Effector CD4-positive, alpha-beta T cell (primary cell): ENCODE measurements at places on chromosomes 3 and 15.

DNA sequence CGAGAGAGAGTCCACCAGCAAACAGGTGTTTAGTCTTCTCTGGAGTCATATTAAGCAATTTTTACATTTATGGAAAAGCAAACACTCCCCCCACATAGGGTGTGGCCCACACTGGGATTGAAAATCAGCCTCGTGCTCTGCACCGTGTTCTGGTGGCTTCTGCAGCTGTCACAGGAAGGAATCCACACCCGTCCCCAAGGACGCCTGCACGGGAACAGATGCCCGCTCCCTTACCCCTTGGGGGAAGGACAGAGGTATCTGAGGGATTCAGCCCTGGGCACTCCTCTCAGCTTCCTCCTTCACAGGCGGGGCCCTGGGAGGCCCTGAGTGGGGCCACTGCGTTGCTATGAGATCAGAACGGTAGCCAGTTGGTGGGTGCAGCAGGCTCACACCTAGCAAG, 27.8 kb downstream of the LIPC start:
- DNase-seq: no peak

DNA sequence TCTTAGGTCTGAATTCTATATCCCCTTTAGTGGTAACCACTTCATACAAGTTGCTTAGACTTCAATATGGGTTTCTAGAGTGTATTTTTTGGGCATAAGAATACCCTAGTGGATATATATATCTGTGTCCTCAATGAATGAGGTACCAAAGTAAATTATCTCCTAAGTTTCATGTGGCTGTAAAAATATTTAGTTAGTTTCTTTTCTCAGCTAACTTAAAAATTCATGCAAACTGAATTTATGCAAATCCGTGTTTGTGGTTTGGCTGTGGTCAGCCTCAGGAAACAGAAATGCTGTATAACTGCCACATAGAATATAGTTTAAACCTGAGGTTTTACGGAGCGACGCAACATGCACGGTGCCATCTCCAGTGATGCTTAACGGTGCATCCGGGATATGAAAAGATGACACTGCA, 80.3 kb downstream of the PEX5L start:
- DNase-seq: no peak

- DNase-seq: no peak
Observed at GRCh38 chr15:58110999-58111717, 27.0 kb upstream of the AQP9 start.

DNA sequence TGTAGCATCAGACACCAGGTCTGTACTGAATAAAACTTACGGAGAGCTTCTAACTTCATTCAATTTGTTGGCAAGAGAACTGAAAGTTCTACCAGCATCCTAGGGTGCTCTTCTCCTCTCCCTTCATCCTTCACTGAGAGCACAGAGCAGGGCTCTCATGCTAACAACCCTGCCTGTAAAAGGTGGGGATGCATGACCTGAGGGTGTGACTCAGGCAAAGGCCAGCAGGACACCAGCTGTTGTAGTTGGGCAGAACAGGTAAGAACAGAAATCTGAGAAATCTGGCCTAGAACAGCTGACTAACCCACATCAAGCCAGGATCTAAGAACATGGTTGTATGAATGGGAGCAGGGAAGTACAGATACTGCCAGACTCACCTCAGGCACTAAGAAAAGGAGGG, 64.2 kb downstream of the MYLK start:
- DNase-seq: no peak

- no peak for DNase-seq
Observed at GRCh38 chr3:183868796-183869195, 15.9 kb downstream of the PARL start.

- DNase-seq: no peak
Observed at GRCh38 chr3:37183375-37183831, 9.0 kb upstream of the LRRFIP2 start.

DNA sequence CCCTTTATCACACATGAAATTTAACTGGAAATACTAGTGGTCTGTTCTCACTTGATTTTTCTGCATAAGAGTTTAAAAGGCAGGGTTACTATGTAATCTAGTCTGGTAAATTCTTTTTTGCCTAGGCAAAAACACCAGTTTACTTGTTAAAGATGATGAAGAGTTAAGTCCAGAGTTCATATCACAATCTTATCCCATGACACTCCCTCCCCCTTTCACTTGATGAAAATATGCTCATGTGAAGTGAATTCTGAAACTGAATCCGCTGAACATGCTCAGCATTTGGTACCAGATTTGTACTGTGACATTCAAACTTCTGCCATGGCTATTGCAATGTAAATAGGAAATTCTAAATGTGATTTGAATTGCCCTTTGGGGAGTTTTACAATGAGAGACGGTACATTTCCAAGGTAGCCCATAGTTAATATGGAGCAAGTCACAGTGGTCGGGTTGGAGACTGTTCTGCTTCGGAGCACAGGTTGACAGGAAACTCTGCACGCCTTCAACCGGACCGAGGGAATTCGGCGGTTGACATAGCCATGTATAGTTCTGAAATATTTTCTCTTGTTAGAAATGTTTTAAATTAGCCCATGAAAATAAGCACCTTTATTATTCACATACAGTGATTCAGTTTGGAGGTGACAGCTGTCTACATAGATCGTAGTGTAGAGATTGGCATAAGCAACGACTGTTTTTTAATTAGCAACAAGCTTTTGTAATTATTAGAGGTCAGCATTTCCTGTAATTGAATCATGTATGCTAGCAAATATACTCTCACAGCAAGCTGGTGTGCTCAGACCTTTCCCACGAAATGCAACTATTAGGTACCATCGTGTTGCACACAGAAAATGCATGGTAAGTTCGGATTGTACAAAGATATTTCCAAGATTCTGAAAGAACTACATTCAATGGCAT, 768.6 kb upstream of the GOLIM4 start:
- DNase-seq: no peak

DNA sequence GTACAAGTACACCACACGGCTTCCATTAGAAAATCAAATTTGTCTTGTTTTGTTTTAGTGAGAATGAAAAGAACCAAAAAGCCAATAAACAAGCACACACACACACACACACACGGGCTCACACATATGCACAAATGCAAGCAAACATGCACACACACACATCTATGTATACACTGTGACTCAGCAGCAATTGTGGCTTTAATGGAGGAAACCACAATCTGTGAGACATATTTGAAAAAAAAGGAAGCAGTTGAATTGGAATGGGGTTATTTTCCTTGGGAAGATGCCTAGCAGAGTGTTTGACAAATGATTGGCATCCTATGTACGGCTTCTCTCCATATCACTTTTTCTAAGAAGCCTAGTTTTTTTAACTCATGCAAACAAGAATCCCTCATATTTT, 201.1 kb upstream of the ARRDC4 start:
- no peak for DNase-seq

DNA sequence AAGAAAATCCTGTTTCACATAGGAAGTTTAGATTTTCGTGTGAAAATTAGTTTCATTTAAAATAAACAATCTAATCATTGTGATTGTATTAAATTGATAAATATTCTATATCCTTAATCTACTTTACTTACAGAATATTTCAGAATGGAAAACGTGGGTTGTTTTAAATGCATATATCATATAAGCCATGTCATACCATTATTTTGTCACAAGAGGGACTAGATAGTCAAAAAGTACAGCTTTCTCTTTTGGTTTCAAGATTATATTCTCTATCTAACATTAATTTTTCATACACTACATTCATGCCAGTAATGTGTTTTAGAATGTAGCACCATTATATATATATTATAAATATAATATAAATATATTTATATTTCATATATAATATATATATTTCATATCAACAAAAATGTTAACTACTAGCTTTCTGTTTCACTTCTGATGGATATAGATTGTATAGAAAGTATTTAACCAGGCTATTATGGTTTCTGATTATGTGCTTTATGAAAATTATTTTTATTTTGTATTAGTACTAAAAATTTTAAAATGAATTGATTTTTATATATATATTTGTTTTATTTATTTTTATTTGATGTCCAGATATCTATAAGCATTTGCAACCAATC, 45.3 kb downstream of the OSTN start:
- no peak for DNase-seq

DNA sequence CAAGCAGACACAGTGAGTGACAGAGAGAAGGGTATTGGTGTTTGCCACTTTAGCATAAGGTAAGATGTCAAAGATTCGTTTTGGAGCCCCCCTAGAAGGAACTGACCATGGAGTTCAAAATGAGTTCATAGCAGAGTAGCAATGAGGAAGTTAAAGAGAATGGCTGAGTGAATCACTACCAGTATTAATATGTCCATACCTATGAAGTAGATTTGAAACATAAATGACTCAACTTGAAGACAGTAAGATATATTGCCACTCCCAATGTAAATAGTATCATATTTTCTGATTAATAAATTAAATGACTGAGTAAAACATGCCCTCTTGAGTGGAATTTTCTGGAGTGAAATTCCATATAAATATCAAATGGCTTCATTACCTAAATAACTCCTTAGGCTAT, 675.1 kb downstream of the NLGN1 start:
- no peak for DNase-seq

- no peak for DNase-seq
Observed at GRCh38 chr15:36807134-36807764, 227.8 kb downstream of the CDIN1 start.
